ENCODE measurements at places on chromosomes 16 and 17.

DNA sequence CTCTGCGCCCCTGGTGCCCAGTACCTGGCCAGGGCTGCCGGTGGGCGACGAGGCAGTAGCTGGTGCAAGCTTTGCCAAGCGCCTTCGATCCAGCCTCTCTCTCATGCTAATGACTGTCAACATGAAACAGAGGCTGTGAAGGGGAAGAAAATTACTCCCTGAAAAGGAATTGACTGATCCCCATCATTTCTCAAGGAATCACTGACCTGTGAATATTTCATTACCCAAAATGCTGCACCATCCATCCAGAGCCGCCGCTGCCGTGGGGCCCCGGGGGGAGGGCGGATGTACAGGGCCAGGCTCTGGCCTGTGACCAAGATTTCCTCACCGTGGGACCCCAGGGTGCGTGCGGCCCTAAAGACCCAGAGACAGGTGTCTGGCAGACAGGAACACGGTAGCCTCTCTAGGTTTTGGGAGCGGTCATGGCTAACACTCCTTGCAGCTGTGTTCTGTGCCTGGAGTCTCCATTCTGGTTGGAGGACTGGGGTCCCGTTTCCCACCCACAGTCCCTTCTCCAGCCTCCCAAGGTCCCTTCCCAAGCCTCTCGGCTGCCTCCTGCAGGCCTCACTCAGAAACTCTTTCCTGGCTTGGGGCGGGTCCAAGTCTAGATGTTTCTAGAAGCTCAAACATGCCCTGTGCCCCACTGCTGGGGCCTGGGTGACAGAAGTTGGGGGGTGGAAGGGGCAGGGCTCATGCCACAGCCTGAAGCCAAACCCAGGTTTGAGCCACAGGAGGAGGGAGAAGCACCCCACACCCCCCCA, 73.3 kb downstream of the ENGASE start:
- DNase-seq = no peak

GRCh38 chr16:67539691-67540635, 11.3 kb downstream of the RIPOR1 start:
- DNase-seq = no peak

GRCh38 chr17:78946631-78947030, 21.4 kb upstream of the TIMP2 start:
- DNase-seq = no peak

- no peak for DNase-seq
Observed at GRCh38 chr17:13953841-13954240, 115.5 kb upstream of the COX10 start.

- DNase-seq = no peak
Observed at GRCh38 chr16:53952215-53953208, 248.6 kb downstream of the FTO start.

DNA sequence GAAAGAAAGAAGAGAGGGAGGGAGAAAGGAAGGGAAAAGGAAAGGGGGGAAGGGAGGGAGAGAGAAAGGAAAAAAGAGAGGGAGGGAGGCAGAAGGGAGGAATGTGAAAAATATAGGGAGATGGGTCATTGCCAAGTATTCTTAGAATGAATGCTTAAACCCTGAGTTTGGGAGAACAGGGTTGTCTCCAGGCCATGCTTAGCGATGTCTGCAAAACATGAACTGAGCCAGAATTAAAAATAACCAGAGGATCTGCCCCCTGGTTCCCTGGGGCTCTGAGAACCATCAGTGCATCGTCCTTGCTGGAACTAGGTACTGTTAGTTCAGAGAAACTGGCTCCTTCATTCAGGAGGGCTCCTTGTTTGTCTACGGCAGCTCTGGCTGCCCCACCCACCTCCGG, 170.4 kb downstream of the IRX5 start:
- DNase-seq = no peak

GRCh38 chr17:77962348-77962747, 3.8 kb downstream of the TNRC6C start:
- DNase-seq = no peak

- no peak for DNase-seq
Observed at GRCh38 chr17:62690168-62690897, 62.9 kb downstream of the MRC2 start.

GRCh38 chr17:8141741-8142140, 10.5 kb downstream of the PER1 start:
- DNase-seq = no peak

DNA sequence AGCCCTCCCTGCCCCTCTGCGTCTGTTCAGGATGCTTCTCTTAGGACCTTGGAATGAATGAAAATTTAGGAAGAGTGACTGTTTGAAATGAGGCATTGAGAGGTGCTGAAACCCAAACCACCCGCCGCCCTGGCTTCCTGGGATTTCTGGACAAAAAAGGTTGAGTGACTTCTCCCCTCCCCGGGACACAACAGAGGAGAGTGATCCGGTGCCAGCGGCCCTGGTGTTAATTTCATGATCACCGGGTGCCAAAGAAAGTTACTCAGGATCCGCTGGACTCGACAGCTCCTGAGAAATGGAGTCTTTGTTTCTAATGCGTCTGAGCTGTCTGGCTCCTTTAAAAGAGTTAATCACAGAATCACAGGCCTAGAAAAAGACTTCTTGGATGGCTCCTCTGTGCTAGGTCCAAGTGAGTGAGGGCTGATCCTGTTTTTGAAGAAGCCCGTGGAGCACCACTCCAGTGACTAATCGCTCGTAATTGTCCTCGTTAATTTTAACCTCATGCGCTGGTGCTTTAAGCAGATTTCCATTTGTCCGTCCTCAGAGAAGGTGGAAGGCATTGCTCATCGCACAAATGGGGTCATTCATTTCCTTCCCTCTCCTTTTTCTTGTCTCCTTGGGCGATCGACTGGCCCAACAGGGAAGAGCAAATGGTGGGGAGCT, 144.4 kb upstream of the ZFHX3 start:
- DNase-seq = no peak

GRCh38 chr16:65665586-65665985, 543.7 kb upstream of the CDH11 start:
- no peak for DNase-seq

GRCh38 chr17:1438593-1439083, 17.4 kb downstream of the CRK start:
- no peak for DNase-seq

DNA sequence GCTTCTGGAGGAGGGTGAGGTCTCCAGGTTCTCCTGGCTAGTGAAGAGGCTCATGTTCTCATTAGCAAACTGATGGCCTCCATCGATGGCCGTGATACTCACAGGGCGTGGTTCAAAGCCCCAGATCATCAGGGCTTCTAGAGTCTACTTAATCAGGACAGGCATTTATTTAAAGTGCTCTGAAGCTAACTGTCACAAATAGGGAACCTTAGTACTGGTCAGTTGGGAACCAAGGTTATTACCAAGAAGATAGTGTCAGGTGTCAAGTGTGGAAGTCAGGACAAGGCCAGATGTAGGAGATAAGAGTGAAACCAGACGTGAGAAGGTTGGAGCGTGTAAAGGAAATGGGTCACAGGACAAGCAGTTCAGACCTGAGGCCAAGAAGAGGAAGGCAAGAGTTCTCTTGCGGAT, 56.9 kb downstream of the PIGL start:
- no peak for DNase-seq

GRCh38 chr17:11244776-11245175, 3.8 kb downstream of the SHISA6 start:
- DNase-seq = no peak

- no peak for DNase-seq
Observed at GRCh38 chr17:67577429-67578141, 140.2 kb upstream of the NOL11 start.

DNA sequence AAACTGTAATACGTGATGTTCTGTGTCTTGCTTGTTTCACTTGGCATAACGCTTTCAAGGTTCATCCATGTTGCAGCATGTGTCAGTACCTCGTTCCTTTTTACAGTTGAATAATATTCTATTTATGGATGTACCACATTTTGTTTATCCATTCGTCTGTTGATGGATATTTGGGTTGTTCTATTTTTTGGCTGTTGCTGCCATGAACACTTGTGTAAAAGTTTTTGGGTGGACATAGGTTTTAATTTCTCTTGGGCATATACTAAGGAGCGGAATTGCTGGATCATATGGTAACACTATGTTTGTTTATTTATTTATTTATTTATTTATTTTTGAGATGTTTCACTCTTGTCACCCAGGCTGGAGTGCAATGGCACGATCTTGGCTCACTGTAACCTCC, 137.0 kb downstream of the MSI2 start:
- no peak for DNase-seq

DNA sequence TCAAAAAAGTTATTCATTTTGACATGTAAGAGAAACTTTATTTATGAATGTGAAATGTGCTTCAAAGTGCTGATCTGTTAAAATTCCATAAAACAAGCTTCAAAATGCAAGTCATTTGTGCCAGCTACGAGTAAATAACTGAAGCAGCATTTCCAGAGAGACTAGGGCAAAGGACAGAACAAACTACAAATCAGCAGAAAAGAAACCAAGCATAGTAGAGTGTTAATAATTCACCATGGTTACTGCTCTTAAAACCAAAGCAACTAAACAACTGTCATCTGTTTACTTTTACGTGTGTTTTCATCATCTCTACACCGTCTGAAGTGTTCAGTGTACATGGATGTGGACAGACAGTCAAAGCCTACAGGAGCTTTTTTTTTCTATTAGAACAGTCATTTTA, 1.6 kb upstream of the ASPA start:
- no peak for DNase-seq

DNA sequence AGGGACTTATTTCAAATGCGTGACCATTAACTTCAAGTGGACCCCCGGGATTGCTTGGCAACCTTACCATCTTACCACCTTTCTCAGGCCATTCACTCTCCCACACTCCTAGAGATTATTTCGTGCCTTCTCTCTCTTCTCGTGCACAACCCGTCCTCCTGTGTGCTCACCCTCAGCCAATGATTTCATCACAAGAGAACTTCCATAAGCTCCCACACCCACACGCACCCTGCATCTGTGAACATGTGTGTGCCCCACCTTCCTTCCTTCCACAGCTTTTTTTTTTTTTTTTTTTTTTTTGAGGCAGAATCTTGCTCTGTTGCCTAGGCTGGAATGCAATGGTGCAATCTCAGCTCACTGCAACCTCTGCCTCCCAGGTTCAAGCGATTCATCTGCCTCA, 27.4 kb upstream of the CDH3 start:
- DNase-seq = no peak

DNA sequence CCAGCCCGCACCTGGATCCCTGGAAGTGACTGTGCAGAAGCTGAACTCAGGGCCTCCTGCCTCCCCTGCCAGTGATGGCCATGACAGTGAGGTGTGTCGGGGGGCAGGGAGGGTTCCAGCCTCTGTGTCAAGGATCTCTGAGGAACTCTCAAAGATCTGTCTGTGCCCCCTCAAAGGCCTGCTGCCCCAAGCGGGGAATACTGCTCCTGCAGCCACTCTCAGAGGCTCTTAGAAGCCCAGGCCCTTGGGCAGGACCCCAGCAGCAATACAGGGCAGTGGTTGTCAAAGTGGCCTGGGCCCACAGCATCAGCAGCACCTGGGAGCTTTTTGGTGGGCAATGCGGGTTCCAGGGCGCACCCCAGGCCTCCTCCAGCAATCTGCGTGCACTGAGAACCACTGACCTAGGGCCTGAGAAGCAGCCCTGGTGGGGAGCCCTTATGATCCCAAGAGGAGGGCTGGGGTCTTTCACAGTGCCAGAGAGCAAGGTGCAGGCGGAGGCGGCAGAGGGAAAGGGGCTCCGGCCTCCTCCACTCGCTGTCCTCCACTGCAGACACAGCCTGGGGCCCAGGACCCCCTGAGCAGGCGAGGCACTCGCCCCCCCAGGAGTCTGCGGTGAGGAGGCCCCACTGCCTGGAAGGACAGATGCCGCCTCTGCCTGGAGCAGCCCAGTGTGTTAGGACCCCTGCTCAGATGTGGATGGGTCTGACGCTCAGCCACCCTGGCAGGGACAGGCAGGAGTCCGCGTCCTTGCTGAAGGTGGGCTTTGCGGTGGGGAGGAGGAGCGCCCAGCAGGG, 42.1 kb downstream of the ENGASE start:
- DNase-seq = no peak

DNA sequence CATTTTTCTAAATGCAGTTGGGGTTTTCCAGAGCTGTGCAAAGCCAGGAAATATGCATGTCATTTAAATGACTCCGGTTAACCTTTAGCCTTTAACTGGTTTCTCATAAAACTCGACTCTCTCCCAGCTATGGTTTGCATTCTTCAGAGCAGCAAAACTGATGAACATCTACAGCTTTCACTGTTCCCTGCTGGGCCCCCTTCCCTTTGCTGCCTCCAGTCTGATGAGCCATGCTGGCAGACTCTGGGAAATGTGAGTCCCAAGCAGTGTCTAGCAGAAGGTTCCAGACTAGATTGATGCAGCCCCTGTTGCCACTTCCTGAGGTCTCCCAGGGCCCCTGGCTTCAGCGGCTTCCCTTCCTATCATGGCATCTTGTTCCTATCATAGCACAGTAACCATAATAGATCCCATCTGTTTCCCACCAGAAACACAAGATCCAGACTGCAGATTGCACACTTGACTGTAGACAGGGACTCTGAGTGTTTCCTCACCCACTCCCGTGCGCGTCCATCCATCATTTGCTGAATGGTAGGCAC, 135.4 kb downstream of the CLEC16A start:
- DNase-seq = no peak

DNA sequence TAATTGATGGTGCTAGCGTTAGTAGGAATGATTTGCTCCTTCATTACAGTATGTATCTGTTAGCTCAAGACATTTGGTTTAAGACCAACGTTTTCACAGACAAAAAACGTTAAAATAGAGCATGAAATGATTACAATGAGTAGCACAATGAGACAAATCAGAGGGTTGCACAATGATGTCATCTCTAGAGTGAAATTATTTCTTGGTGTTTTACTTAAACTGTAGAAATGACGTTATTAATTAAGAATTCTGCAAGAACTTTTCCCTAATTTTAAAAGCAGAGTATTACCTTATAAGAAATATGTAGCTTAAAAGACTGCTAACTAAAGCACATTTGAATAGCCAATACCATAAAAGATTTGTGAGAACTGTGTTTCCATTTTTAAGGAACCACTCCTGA, 373.4 kb upstream of the KIF2B start:
- DNase-seq = no peak

- DNase-seq = no peak
Observed at GRCh38 chr16:28089992-28090365, 26.5 kb upstream of the GSG1L start.

DNA sequence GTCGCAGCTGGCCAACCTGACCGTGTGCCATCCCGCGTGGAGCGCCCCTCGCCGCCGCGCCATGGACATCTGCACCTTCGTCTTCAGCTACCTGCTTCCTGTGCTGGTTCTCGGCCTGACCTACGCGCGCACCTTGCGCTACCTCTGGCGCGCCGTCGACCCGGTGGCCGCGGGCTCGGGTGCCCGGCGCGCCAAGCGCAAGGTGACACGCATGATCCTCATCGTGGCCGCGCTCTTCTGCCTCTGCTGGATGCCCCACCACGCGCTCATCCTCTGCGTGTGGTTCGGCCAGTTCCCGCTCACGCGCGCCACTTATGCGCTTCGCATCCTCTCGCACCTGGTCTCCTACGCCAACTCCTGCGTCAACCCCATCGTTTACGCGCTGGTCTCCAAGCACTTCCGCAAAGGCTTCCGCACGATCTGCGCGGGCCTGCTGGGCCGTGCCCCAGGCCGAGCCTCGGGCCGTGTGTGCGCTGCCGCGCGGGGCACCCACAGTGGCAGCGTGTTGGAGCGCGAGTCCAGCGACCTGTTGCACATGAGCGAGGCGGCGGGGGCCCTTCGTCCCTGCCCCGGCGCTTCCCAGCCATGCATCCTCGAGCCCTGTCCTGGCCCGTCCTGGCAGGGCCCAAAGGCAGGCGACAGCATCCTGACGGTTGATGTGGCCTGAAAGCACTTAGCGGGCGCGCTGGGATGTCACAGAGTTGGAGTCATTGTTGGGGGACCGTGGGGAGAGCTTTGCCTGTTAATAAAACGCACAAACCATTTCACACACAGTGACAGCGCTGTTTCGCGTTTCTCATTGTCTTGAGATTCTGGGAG, 2.0 kb upstream of the ZACN start:
- DNase-seq = no peak

Measured in CD4-positive, alpha-beta T cell treated with Interleukin-6 at 100 ng/mL for 8 hours (primary cell).